Heart right ventricle (tissue), 16 donors: ENCODE measurements at places on chromosomes 6 and 20. TPM values are rescaled to one million over a fixed set of nuclear protein-coding genes. Genes with fewer than 3 reads are reported as not detected.

- peaks cover 3% of the 10 kb centered on the region for H3K4me1 ChIP-seq
- H3K27me3 ChIP-seq = no peaks in the 10 kb centered on the region
- no peak for DNase-seq
- no peaks in the 10 kb centered on the region for H3K36me3 ChIP-seq
Measured at GRCh38 chr20:47703748-47704147, 81.5 kb downstream of the SULF2 start.

DNA sequence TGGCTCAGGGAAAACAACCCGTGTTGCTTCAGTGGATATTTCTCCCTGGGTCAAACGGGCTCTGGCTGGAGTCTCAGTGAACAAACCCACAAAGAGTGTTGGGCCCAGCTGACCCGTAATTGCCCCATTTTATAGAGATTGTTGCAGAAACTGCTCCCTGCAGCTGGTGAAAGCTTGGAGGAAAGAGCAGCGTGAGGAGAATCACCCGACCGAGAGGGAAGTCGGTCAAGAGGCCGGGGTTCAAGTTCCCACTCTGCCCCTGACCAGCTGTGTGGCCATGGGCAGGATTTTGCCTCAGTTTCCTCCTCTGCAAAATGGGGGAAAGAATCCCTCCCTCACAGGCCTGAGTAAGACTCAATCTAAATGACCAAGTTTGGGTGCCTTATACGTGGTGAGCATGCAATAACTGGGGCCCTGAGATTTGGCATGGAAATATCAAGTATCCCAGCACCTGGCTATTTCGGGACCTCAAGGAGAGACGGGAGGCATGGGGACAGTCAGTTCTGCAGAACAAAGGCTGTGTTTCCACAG, 1.7 kb upstream of the TGM2 start:
- H3K27ac ChIP-seq = no peak overlapping the region
- H3K27me3 ChIP-seq = no peaks in the 10 kb centered on the region
- no peak overlapping the region for H3K4me3 ChIP-seq
- DNase-seq = no peak
- H3K4me1 ChIP-seq = peaks cover 34% of the 10 kb centered on the region

Gene LAMA5
- 85.7 TPM for total RNA-seq

GRCh38 chr6:13303668-13304017, 24.7 kb downstream of the TBC1D7 start:
- H3K27ac ChIP-seq = no peak overlapping the region
- H3K36me3 ChIP-seq = no peaks in the 10 kb centered on the region
- H3K4me3 ChIP-seq = no peak overlapping the region
- H3K27me3 ChIP-seq = no peaks in the 10 kb centered on the region
- peak; percentile 73 for DNase-seq

- H3K27me3 ChIP-seq = no peaks in the 10 kb centered on the region
- no peak overlapping the region for H3K27ac ChIP-seq
- DNase-seq = no peak
- peaks cover 87% of the 10 kb centered on the region for H3K36me3 ChIP-seq
- no peak overlapping the region for H3K4me3 ChIP-seq
Measured at GRCh38 chr6:144555066-144555465, 269.9 kb downstream of the UTRN start.

DNA sequence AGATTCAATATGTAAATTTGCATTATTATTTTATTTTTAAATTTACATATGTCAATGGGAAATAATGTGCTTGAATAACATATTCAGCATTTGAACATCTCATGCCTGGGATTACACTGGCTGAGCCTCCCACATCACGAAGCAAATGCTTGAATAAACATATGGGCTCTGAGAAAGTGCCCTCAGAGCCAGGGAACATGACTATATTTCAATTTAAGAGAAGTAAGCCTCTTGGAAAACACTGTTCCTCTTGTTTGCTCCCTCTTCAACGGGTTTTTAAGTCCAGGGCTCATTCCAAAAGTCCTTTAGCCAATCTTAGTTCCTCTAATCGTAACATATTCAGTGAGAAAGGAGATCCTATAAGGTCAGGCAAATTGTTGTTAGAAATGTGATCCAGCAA, 122.0 kb downstream of the GMPR start:
- H3K4me3 ChIP-seq = no peak overlapping the region
- H3K27ac ChIP-seq = no peak overlapping the region
- no peaks in the 10 kb centered on the region for H3K4me1 ChIP-seq
- no peaks in the 10 kb centered on the region for H3K27me3 ChIP-seq
- no peak for DNase-seq

GRCh38 chr20:11776687-11777086, 141.0 kb upstream of the BTBD3 start:
- no peak overlapping the region for H3K27ac ChIP-seq
- H3K4me3 ChIP-seq = no peak overlapping the region
- no peak for DNase-seq

DNA sequence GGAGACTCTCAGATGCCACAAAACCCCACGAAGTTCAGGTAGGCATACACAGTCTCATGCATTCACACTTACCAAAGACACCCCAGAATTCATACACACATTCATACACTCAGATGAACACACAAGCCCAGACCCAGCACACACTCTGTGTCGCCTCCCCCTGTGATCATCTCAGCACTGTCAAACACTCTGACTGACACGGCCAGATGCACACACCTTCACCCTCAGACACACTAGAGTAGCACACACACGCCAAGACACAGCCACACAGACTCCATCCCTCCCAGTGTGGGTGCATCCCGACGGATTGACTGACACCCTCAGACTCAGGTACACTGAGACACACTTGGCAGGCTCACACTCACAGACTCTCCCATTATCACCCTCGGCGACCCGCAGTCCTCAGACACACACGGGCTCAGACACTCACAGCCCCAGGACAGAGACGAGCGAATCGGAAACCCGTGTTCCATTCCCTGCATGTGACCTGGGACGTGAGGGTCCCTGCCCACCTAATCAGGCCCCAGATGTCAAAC, 872 bp upstream of the RIMS4 start:
- H3K4me1 ChIP-seq = no peaks in the 10 kb centered on the region
- no peak overlapping the region for H3K4me3 ChIP-seq
- no peak for DNase-seq
- H3K27ac ChIP-seq = no peak overlapping the region
- H3K36me3 ChIP-seq = no peaks in the 10 kb centered on the region

DNA sequence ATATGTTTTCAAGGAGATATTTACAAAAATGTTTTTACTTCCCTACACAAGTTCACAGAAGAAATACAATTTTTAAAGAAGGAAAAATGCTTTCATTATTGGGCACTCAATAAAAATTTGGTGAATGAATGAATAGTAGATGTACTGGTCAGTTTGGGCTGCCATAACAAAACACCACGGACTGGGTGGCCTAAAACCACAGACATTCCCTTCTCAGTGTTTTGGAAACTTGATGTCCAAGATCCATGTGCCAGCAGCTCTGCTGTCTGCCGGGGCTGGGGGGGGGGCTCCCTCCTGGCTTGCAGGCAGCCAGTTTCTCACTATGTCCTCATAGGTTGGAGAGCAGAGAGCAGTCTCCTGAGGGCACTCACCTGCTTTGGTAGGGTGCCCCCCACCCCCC, 62.0 kb downstream of the FAM120B start:
- no peak for DNase-seq
- peaks cover 14% of the 10 kb centered on the region for H3K4me1 ChIP-seq
- no peaks in the 10 kb centered on the region for H3K36me3 ChIP-seq

Gene BMP6
- total RNA-seq = 1.9 TPM

GRCh38 chr6:105804000-105804399, 282.1 kb upstream of the PRDM1 start:
- H3K36me3 ChIP-seq = no peaks in the 10 kb centered on the region
- H3K27ac ChIP-seq = no peak overlapping the region
- no peak for DNase-seq

Gene LKAAEAR1
- not detected for total RNA-seq

- no peaks in the 10 kb centered on the region for H3K27me3 ChIP-seq
- no peak for DNase-seq
- H3K36me3 ChIP-seq = peaks cover 96% of the 10 kb centered on the region
- no peak overlapping the region for H3K27ac ChIP-seq
- no peak overlapping the region for H3K4me3 ChIP-seq
- peaks cover 1% of the 10 kb centered on the region for H3K4me1 ChIP-seq
Measured at GRCh38 chr20:1150218-1150617, 31.8 kb downstream of the PSMF1 start.

GRCh38 chr20:63794614-63795013, 36.5 kb downstream of the ZBTB46 start:
- H3K4me1 ChIP-seq = peaks cover 38% of the 10 kb centered on the region
- peaks cover 19% of the 10 kb centered on the region for H3K36me3 ChIP-seq
- H3K27me3 ChIP-seq = peaks cover 4% of the 10 kb centered on the region
- H3K27ac ChIP-seq = no peak overlapping the region

Gene PRSS16
- 0.57 TPM for total RNA-seq

Gene DPPA5
- not detected for total RNA-seq

Gene OR2J2
- total RNA-seq = not detected

- H3K36me3 ChIP-seq = no peaks in the 10 kb centered on the region
- no peak overlapping the region for H3K4me3 ChIP-seq
- DNase-seq = no peak
- no peaks in the 10 kb centered on the region for H3K4me1 ChIP-seq
- H3K27ac ChIP-seq = no peak overlapping the region
Measured at GRCh38 chr20:43825051-43825402, 89.6 kb upstream of the TOX2 start.

GRCh38 chr6:135088818-135089809, 34.5 kb upstream of the HBS1L start:
- no peak overlapping the region for H3K27ac ChIP-seq
- no peaks in the 10 kb centered on the region for H3K27me3 ChIP-seq
- H3K4me3 ChIP-seq = no peak overlapping the region
- DNase-seq = no peak
- H3K4me1 ChIP-seq = no peaks in the 10 kb centered on the region
- no peaks in the 10 kb centered on the region for H3K36me3 ChIP-seq

DNA sequence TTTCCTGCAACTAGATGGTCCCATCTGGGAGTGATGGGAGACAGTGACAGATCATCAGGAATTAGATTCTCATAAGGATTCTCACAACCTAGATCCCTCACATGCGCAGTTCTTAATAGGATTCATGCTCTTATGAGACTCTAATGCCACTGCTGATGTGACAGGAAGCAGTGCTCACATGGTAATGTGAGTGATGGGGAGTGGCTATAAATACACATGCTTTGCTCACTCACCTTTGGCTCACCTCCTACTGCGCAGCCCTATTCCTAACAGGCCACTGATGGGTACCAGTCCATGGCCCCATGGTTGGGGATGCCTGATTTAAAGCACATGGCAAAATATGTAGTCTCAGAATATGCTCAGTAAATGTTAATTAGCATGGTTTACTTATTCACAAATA, 80.6 kb upstream of the MBOAT1 start:
- H3K27me3 ChIP-seq = no peaks in the 10 kb centered on the region
- DNase-seq = no peak
- H3K36me3 ChIP-seq = no peaks in the 10 kb centered on the region
- H3K27ac ChIP-seq = no peak overlapping the region
- peaks cover 9% of the 10 kb centered on the region for H3K4me1 ChIP-seq

DNA sequence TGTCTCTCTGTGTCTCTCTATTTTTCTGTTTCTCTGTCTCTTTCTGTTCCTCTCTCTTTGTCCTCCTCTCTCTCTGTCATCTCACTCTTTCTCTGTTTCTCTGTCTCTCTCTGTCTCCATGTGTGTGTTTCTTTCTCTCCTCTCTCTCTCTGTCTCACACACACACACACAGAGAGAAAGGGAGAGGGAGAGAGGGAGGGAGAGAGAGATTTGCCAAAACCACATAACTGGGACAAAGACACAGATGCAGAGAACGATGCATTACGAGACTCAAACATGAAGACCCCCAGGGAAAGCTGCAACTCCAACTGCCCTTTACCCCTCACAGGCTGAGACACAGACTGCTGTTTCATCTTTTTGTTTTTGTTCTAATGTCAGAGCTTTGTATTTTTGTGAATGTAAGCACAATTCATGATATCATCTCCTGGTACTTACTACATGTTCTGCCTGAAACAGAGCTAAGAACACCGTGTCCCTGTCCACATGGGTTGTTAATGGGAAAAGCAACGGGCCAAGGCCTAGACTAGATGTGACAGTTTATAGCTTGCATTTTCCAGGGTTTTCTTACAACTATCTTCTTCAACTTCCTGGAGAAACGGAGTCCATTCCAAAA, 177.1 kb upstream of the ARID1B start:
- DNase-seq = no peak
- no peaks in the 10 kb centered on the region for H3K36me3 ChIP-seq
- H3K4me3 ChIP-seq = no peak overlapping the region
- no peaks in the 10 kb centered on the region for H3K4me1 ChIP-seq
- H3K27ac ChIP-seq = peak overlapping the region; percentile 45
- H3K27me3 ChIP-seq = no peaks in the 10 kb centered on the region

DNA sequence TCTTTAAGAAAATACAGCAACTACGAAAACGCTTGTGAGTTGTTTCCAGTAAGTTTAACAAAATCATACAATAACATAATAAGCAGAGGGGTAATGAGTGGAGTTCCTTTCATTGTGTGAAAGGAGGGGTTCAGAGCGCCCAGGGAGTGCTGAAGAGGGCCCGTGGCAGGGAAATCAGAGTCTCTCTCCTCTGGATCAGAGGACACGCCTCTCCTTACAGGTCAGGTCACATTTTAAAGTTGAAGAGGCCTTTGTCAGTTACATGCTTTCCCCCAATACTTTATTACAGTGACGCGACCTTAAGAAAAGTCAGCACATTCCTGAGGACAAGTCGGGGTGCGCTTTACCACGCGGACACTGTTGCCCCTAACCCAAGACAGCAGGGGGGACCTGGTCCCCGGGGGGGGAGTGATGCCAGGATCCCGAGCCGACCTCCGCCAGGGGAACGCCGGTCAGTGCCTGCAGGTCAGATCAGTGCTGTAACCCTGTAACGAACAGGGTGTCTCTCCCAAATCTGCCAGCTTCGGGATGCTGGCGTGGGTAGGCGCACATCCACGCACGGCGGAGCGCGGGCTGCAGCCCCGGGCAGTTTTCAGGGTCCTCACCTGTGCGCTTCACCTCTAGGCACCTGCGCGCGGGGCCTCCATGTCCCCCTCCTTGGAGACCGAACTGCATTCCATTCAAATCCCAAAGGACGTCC, 848 bp downstream of the DACT2 start:
- H3K4me3 ChIP-seq = no peak overlapping the region
- no peaks in the 10 kb centered on the region for H3K36me3 ChIP-seq
- peaks cover 75% of the 10 kb centered on the region for H3K27me3 ChIP-seq
- H3K27ac ChIP-seq = no peak overlapping the region
